Stimulated activated naive CD4-positive, alpha-beta T cell (primary cell): ENCODE measurements at places on chromosomes 2 and 18.

GRCh38 chr2:15323227-15323626, 237.9 kb downstream of the NBAS start:
- no peak for DNase-seq

DNA sequence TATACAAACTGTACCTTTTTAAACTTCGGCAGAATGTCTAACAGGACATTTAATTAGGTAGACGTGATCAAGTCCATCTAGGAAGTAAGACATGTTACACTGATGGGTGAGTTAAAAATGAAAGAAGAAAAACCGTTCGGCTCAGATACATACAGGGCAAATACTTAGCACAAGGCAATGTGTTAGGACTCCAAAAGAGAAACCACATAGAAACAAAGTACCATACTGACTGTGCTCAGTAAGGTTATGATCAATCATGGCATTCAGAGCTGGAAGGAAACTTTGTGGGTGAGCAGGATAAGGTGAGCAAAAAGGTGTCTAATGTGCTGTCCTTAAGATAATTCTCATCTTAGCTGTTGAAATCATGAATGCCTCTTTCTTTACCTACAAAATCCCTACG, 211.9 kb downstream of the STK39 start:
- no peak for DNase-seq

GRCh38 chr18:76490670-76491472, 4.2 kb downstream of the ZNF516 start:
- DNase-seq: peak; percentile 52

DNA sequence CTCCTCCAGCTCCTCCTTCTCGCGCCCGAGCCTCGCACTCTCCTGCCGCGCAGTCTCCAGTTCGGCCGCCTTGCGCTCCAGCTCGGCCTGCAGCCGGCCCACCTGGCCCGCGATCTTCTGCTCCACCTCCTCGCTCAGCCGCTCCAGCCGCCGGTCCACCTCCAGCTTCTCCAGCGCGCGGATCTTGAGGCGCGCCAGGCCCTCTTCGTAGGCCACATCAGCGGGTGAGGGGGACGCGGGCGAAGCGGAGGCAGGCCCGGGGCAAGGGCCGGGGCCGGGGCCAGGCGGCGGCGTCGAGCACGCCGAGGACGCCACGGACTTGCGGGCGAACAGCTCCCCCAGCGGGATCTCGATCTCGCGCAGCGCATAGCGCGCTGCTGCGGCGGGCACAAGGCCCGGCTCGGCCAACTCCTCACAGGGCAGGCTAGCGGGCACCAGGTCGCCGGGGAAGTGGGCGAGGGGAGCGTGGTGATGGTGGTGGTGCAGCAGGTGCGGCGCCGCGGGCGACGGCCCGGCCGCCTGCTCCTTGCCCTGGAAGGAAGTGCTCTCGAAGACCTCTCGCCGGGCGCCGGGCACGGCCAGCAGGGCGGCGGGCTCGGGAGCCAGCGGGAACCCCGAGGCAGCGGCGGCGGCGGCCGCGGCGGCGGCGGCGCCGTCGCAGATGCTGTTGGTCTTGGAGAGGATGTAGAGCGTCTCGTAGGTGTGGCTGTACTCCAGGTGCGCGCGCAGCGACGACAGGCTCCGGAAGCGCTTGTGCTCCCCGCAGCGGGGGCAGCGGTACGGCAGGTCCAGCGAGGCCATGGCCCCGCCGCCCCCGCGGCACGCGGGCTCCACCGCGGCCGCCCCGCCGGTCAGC, 15.2 kb downstream of the FBXO41 start:
- peak; percentile 78 for DNase-seq

- no peak for DNase-seq
Observed at GRCh38 chr2:121965661-121966060, 210.2 kb downstream of the TSN start.

DNA sequence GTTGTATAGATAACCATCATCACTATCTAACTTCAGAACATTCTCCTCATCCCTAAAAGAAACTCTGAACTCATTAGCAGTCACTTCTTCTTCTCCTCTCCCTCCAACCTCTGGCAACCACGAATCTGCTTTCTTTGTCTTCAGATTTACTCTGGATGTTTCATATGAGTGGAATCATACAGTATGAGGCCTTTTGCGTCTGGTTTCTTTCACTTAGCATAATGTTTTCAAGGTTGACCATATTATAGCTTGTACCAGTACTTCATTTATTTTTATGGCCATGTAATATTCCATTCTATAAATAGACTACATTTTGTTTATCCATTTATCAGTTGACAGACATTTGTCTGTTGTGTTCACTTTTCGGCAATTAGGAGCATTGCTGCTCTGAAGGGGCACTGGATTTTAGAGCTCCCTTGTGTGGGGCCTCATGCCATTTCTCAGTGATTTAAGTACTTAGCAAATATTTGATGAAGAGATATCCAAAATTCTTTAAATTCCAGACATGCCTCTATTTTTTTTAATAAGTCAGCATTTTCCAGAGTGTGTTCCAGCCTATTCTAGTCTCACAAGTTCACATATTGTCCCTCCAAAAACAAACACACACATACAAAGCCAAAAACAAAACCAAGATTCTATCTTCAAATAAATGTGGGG, 22.5 kb upstream of the MAP3K20 start:
- no peak for DNase-seq

- DNase-seq: no peak
Observed at GRCh38 chr2:16687955-16688354, 22.3 kb upstream of the CYRIA start.

- DNase-seq: no peak
Observed at GRCh38 chr2:215055891-215056290, 82.5 kb downstream of the ABCA12 start.

GRCh38 chr2:27730261-27730662, 41.3 kb upstream of the MRPL33 start:
- DNase-seq: no peak

GRCh38 chr2:98908931-98909316, 27.1 kb downstream of the CRACDL start:
- no peak for DNase-seq

DNA sequence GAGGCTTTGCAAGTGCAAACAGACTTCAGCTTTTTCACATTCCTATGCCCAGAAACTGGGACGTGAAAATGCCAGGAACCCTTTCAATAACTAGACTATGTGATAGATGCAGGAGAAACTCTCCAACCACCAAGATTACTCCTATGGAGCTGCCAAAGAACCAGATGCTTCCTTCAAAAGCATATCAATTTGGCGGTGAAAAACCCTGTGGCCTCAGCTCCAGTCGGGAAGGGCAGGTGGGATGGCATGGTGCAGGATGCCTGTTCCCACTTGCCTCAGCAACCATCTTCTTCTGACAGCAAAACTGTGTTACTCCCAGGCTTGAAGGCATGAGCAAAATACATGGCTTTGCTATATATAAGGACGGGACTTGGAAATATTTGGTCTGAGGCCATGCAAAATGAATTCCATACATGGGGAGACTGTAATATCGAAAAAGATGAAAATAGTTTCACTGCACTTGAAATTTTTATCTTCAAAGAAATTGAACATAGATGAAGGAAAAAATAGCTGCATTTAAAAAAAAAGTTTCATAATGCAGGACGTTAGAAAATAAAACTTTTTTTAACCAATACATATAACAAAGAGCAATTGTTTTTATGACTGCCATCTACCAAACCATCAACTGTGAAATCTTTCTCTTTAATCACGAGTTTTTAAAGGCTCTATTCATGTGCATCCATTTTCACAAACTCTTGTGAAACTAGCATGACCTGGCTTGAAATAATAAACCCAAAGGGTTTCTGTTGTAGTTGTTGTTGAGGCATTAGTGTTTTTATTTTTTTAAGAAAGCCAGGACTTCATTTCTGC, 99.1 kb downstream of the AFF3 start:
- DNase-seq: no peak

DNA sequence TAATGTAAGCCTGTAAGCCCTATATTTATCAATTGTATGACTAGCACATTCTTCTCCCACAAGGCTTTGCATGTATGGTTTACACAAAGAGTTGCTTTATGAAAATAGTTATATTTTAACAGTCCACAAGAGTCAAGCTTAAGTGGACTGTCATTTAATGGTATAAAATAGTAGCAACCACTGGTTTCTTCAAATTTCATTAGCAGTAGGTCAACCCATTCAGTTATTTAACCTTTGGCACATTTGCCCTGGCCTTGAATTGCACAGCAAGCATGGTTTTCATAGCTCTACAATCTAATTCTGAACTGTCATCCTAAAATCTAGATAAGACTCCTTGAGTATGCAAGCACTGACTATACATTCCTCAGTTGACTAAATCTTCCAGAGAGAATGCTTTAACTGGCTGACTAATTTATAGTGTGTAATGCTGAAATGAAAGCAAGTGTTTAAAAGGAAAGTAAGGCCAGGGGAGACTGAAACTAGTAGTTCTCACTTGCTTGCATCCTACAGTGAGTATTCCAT, 1.8 kb downstream of the DPP4 start:
- no peak for DNase-seq

DNA sequence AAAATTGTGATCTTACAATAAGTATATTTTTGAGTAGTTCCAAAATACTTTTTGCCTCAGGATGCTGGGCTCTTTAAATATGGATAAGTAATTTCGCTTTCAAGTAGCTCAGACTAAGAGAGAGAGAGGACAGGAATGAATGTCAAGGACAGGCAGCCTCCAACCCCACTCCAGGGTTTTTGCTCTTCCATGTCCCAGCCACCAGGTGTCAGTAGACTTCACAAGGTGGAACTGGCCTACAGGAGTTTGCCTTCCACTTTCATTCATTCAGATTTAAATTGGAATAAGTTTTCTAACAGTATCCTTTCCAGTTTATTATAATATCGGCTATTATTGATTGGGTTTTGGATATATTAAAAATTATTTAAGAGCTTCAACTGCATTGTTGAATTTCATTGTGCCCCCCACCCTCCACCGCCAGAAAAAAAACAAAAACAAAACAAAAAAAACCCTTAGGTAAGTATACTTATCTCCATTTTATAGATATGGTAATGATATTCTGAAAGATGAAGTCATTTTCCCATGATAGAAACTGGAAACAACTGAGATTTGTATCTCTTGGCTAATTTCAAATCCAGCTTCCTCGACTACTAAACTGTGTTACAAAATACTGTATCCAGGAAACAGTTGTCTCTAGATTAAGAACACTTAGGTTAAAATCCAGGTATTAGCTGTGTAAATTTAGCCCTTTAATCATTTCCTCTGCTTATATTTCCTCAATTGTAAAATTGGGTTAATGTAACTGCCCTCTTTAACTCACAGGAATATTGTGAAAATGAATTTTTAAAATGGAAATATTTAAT, 793.1 kb downstream of the ERBB4 start:
- no peak for DNase-seq

- DNase-seq: no peak
Observed at GRCh38 chr2:149648282-149649030, 60.9 kb upstream of the MMADHC start.

DNA sequence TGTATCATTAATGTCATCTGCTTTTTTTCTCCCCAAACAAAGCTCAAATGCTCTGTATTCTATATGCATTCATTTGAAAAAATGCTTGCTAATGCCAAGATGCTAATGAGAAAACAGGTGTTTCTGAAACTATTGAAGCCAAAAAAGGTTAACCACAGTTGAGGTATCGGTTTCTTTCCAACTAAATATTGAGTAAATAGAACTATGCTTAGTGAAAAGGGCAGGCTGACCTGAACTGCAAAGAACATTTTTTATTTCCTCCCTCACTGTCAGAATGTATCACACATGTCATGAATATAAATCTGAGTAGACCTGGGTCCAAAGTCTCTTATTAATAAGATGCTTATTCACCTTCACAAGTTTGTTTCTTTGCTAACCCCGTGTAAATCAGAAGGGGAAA, 866.6 kb downstream of the CPS1 start:
- DNase-seq: no peak

- DNase-seq: no peak
Observed at GRCh38 chr2:235511187-235511661, 17.4 kb downstream of the AGAP1 start.

DNA sequence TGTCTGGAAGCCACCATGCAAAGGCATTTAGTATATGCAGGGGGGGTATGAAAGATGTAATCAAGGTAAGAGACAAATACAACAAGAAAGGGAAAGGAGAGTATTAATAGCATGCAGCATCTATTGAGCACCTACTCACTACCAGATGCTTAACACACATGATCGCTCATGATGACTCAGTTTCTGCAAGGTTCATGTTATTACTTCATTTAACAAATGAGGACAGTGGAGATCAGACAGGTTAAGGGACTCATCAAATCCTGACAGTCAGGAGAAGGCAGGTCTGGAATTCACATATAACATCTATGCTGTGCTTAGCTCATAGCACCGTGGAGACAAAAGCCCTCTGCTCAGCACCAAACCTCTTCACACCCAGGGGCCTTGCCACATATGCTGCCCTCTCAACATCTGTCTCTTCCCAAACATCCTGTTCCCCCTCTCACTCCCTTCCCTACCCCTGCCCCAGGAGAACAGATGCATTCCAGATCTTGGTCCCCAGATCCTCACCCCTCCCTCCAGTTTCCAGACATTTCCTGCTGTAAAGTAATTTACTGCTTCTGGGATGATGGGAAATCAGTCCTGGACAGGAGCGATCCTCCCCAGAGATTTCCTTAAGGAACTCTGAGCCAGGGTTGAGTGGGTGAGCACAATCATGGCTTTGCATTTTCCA, 155.3 kb downstream of the ANTXR1 start:
- DNase-seq: no peak

DNA sequence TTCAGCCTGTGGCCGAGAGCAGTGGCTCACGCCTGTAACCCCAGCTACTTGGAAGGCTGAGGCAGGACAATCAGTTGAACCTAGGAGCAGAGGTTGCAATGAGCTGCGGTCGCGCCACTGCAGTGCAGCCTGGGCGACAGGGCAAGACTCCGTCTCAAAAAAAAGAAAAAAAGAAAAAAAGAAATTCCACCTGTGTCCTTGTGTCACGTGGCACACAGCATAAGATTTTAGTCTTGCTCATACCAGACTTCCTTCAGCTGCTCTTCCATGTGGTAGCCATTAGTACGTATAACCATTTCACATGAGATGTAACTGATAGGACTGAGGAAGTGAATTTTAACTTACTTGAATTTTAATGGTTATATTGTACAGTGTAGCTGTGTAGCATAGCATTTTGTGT, 4.0 kb downstream of the NOP58 start:
- DNase-seq: no peak

GRCh38 chr18:13217971-13218367, 591 bp upstream of the LDLRAD4 start:
- no peak for DNase-seq

GRCh38 chr2:147646818-147647468, 197.9 kb upstream of the ACVR2A start:
- no peak for DNase-seq

DNA sequence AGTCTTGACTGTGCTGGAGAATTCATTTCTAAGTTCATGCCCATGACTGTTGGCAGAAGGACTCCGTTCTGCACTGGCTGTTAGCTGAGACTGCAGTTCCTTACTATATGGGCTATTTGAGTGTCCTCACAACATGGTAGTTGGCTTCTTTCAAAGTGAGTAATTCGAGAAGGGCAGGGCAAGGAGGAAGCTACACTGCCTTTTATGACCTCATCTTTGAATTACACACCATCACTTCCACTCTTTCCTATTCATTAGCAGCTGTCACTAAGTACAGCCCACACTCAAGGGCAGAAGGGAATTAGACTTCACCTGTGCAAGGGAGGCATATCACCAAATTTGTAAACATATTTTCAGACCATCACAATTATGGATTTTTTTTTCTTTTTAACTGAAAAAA, 55.9 kb upstream of the EPAS1 start:
- no peak for DNase-seq
